NCI-H524 (cell line): ENCODE measurements at places on chromosomes 5 and 9.

DNA sequence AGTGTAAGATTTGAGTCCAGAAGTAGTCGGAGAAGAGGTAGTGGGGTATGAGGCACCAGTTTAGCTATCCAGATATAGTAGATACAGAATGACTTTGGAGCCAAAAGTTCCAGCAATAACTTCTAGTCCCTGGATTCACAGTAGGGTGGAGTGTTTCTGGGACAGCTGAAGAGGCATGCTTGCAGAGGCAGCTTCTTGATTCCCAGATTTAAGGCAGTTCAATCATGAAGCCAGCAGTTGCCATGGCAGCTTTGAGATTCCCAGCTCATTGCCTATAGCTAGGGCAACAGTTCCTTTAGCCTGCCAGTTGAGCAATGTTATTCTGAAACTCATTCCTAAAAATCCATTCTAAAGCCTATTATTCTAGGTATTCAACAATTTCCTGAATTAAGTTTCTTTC, 79.2 kb downstream of the LIX1 start:
- no peak for DNase-seq

DNA sequence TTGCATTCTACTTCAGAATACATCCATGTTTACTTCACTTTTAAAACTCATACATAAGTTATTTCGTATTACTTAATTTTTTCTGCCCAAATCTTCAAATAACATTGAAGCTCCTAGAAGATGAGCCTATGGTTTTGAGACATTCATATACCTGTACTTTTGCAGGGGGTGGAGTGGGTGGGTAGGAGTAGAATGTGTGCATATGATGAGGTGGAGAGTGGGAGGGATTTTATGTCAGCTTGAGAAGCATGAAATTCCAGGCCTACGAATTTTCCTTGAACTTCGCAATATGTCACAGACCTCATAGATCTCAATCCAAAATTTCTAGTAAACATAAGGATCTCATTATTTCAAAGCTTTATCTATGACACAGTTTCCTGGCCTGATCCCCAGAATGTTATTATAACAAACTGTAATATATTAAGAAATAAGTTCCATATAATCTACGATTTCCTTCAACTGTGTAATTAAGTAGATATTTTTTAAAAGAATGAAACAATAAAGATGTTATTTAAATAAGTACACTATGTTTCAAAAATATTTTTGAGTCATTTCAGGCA, 19.7 kb upstream of the MOB3B start:
- no peak for DNase-seq

- DNase-seq = peak; percentile 55
These were observed 14.2 kb upstream of the AGGF1 start for GRCh38 chr5:77015938-77016569.

GRCh38 chr5:74919487-74919886, 53.3 kb upstream of the FAM169A start:
- peak; percentile 5 for DNase-seq

- peak; percentile 69 for DNase-seq
These were observed 858.8 kb upstream of the NUDT12 start for GRCh38 chr5:104421431-104421830.

- DNase-seq = no peak
These were observed 408.5 kb downstream of the TMEM38B start for GRCh38 chr9:106102821-106103220.

DNA sequence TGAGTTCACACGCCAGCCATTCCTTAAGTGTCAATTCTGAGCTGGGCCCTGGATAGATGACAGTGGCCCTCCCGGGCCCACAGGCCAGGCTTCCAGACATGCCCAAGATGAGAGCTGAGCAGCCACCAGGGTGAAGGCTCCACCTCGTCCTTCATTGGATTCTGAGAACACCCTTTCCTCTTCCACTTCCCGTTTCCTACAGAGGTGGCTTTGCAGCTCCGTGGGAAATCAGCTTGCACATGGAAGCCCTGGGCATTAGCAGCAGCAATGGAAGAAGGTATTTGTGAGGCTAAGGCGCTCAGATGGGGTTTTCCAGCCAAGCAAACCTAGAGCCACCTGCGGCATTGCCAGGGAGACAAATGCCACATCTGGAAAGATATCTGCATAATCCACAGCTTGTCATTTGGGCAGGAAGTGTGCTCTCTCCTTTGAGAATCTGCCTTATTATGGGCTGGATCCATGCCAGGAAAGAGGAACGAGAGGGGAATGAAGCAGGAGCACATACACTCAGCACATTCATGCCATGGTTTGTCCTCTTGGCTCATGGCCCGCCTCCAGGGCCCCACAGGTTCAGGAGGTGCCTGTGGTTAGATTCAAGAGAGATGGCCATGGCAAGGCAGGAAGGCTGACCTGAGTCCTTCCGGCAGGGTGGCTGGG, 34.1 kb downstream of the CFAP77 start:
- no peak for DNase-seq

- peak; percentile 63 for DNase-seq
These were observed 82.9 kb downstream of the RAB24 start for GRCh38 chr5:177220576-177220975.
